ENCODE measurements at places on chromosomes 2 and 18.
A peak's percentile ranks its signal among the peaks of the same experiment; 100 is the strongest.

GRCh38 chr2:98464772-98465310, 20.2 kb downstream of the INPP4A start:
- peak; percentile 94 for DNase-seq

DNA sequence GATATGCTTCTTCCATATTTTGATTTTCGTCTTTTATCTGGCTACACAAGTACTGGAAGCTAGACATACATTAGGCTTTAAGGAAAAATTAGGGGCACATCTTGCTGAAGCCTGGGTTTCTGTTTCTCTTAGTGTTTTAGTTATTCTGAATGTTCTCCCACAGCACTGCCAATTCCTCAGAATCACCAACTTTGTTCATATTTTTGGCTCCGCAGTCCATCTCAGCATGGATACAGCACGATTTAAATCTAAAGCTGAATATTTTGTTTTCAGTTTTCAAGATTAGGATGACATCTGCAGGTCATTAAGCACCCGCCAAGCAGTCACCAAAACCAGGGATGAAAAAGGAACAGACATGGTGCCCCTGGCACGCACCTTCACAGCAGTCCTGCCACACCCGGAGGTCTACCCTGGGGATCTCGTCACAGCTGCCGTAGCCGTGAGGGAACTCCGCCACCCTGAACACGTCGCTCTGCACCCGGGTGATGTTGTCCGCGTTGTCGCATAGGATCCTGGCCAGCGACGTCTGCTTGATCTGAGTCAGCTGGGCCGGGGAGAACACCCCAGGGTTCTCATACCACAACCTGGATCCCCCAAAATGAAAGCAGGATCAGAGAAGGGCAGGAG, 101.2 kb downstream of the PXDN start:
- DNase-seq: no peak

DNA sequence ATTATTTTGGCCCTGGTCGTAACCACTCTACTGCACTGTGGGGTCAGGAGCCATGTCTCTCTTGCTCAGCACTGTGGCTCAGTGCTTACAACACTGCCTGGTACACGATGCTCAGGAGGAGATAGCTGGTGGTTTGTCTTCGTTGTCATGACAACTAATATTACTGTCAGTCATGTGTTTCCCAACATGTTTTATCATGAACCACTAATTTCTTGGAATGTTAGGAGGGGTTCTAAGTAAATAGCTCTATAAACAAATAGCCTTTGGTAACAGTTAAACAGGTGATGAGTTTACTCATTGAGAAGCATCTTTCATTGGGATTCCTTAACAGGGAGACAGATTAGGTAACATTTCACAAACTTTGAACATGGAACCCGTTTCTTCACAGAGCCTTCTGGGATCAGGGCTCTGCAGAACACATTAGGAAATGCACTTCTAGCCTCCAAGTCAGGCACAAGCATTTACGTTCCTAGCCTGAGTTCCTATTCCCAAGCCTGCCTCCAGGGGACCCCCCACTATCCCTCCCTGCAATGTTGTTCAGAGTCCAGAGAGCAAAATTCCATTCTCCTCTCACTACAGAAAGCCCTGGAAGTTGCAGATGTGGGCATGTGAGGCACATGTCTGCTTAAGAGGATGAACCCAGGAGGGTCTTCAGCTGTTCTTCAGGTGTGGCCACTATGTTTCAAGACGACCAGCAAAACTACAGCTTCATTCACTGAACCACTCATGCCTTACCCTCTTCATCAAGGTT, 6.4 kb upstream of the RBM44 start:
- peak; percentile 3 for DNase-seq

- DNase-seq: no peak
These were observed 92.3 kb downstream of the KCTD1 start for GRCh38 chr18:26456070-26456491.

DNA sequence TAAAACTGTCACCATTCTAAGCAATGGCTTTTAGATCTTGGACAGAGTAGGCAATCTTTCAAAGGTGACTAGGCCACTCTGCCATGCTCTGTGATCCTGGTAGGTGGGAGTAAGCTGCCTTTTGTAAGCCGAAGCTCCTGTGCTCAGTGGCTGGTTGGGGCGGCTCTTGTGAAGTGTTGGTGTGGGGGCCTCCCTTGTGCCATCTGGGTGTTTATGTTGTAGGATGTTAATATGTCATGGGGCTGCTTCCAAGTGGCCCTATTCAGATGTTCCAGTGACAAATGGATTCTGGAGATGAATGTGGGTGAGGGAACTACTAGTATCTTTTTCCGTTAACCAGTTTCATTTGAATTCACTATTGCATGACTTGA, 116.8 kb upstream of the SPRED2 start:
- DNase-seq: no peak
